ENCODE measurements at places on chromosomes 16 and 17. TPM values are rescaled to one million over a fixed set of nuclear protein-coding genes. Genes with fewer than 3 reads are reported as not detected.

DNA sequence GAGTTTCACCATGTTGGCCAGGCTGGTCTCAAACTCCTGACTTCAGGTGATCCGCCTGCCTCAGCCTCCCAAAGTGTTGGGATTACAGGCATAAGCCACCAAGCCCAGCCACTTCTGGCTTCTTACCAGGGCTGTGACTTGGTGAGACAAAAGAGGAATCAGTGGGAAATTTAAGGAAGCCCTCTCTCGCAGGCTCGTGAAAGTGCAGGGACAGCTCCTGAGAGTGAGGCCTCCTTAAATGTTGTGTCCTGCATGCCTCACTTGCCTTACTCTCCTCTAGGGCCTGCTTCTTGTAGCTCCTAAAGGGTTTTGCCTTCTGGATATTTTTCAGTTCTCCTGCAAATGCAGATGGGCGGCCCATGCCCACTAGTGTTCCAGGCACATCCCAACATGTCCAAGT is 5.2 kb downstream of the AHSP start:
- no peak for ATAC-seq

DNA sequence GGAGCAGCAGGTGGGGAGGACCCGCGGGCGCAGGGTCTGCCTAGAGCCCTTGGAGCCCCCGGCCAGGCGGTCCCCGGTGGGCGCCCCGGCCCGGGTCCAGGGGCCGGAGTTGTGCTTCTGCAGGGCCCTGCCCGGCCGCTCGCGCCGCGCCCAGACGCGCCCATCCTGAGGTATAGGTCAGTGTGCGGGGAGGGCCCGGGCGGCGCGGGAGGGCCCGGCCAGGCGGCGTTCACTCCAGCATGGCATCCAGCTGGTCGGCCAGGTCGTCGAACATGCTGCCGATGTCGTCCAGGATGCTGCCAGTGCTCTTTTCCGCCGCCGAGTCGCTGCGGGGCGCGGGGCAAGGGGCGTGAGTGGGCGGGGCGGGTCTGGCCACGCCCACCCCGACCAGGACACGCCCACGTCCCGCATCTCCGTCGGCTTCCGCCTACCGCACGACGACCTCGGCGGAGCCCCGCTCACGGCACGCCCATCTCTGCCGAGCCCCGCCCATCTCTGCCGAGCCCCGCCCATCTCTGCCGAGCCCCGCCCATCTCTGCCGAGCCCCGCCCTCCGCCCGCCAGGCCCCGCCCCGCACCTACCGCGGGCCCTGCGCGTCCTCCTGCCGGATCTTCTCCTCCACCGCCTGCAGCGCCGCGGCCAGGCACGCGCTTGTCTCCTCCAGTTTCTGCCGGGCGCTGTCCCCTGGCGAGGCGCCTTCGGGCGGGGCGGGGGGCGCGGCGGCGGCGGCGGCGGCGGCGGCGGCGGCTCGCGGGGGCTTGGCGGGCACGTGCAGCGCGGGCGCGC is 17.9 kb downstream of the CASKIN1 start:
- peak; percentile 54 for ATAC-seq

DNA sequence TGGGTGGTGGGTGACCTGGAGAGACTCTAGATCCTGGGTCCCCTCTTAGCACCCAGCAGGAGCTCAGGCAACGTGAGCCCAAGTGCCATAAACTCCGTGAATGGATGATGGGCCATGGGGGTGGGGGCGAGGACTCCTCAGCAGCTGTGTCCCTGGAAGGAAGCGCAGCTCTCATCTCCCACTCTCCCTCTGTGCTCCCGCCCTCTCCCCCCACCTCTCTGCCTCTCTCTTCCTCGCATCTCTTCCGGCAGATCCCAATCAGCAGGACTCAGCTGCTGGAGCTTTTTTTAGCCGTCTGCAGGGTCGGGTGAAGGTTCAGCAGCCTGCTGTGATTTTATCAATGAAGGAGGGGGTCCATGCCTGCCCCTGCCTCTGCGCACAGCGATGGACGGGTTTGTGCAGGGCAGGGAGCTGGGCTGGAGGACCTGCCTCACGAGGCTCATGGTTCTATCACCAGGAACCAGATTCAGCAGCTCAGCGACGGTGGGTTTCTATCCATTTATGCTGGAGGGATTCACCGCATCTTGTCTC is 8.3 kb downstream of the CCR7 start:
- no peak for ATAC-seq

GRCh38 chr16:22184615-22184968 is 21.5 kb upstream of the EEF2K start:
- ATAC-seq, result no peak

GRCh38 chr17:76437467-76438402 is 15.2 kb downstream of the UBE2O start:
- no peak for ATAC-seq

GRCh38 chr16:23863511-23864422 is 28.0 kb downstream of the PRKCB start:
- ATAC-seq, result peak; percentile 85

DNA sequence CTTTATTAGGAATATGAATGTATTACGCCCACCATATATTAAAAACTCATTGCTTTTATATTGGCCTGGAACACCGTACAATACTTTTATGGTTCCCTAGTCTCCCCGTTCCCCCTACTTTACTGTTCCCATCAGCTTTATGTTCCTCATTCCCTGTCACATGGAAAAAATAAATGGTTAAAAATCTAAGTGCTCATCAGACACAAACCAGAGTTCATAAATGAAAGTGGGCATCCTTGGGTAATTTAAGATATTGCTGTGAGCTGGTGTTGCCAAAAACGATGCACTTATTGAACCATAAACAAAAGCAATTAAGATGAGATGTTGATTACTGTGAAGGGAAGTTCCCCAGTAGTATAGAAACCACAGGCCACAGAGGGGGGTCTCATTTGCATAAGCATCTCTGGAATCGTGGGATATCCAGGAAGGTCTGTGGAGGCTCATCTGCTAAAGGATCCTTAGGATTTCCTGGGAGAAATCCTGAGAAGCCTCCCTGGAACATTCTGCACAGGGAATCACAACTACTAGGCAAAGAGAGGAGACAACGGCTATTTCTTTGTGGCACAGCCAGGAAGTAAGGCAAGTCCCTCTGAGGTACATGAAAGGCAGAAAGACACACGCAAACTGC is 591.4 kb upstream of the CDH11 start:
- ATAC-seq, result no peak

- no peak for ATAC-seq
These were observed 9.9 kb downstream of the XYLT2 start for GRCh38 chr17:50355701-50356341.

GRCh38 chr17:61251939-61252865 is 147.4 kb upstream of the TBX2 start:
- no peak for ATAC-seq

- no peak for ATAC-seq
These were observed 36.6 kb downstream of the METTL16 start for GRCh38 chr17:2475056-2475455.

DNA sequence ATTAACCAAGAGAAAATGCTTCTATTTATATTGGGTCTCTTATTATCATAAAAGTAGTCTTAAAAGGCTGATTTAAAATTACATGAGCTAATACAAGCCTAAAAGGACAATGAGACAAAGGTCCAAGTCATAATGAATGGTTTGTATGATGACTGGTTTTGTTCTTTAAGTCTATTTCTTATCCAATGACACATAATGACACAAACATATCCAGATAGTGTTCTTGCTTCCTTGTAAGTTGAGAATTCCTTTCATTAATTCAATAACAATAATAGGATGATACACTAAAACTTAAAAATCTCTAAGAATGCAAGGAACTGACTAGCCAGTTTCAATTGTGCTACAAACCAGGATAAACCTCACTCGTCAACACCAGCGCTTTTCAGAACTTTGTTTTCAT is 244.1 kb downstream of the CEP112 start:
- no peak for ATAC-seq

DNA sequence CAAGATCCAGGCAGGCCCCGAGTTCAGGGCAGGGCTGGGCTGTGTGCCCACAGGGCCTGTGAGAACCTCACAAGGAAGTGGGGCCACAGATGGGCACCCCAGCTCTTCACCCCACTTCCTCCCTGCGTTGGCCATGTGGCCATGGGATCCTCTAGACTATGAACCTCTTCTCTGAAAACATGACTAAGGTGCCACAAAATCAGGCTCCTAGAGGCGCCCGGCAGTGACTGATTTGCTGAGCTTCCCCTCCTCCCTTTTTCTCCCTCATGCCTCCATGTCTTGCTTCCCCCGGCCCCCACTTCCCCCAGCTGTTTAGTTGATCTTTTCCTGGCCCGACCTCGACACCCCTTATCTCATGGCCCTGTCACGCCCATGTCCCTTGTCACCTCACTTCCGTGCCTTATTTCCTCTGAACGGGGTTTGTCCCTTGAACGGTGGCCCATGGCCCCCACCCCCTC is 87.1 kb downstream of the KCNJ12 start:
- ATAC-seq, result peak; percentile 64

- no peak for ATAC-seq
These were observed 14.1 kb downstream of the CFAP20 start for GRCh38 chr16:58114827-58115825.

DNA sequence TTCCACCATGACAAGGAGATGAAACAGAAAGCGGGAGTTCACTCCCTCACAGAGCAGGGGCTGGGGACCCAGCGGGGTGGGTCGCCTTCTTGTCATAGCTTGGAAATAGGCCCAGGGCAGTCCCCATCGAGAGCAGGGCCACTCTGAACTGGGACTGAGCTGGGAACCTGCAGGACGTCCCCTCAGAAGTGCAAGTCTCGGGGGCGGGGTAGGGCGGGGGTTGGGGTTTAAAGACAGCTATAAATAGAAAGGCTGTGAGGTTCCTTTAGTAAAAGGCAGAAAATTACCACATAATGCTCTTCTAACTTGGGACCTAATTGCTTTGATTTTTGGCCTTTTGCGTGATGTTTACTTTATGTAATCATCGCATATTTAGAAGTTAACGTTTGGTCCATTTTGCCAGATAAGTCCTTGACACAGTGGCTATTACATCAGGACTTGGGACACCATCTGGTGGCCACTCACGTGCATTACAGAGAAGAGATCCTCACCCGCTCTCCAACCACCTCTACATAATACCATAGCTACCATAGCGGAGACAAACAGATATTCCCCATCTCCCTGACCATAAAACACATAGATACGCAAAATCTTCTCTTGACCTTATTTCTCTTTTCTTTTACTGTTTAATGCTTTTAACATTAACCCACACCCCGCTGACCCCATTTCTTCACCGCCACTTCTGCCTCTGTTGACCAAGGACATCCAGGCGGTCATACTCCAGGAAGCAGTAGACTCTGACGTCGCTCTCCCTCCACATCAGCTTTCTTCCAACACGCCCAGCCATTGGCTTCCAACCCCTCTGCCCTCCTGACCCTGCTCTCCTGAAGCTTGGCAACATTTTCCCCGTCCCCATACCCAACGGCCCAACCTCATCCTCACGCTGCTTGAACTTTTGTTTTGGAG is 27.5 kb upstream of the PIK3R6 start:
- no peak for ATAC-seq

CRHR1 gene
- total RNA-seq, result 0.71 TPM

DHX58 gene
- total RNA-seq, result 19.1 TPM

TSEN54 gene
- total RNA-seq, result 25.3 TPM

CALB2 gene
- total RNA-seq, result not detected

ZSCAN10 gene
- 0.34 TPM for total RNA-seq

TAT gene
- not detected for total RNA-seq
